CD4-positive, alpha-beta T cell treated with Interleukin-15 for 1 hour (primary cell): ENCODE measurements at places on chromosomes 11 and 22.
A peak's percentile ranks its signal among the peaks of the same experiment; 100 is the strongest.

- DNase-seq, result no peak
Measured at GRCh38 chr11:27596388-27596787, 89.8 kb upstream of the LIN7C start.

- no peak for DNase-seq
Measured at GRCh38 chr22:44199866-44200265, 19.1 kb downstream of the PARVG start.

DNA sequence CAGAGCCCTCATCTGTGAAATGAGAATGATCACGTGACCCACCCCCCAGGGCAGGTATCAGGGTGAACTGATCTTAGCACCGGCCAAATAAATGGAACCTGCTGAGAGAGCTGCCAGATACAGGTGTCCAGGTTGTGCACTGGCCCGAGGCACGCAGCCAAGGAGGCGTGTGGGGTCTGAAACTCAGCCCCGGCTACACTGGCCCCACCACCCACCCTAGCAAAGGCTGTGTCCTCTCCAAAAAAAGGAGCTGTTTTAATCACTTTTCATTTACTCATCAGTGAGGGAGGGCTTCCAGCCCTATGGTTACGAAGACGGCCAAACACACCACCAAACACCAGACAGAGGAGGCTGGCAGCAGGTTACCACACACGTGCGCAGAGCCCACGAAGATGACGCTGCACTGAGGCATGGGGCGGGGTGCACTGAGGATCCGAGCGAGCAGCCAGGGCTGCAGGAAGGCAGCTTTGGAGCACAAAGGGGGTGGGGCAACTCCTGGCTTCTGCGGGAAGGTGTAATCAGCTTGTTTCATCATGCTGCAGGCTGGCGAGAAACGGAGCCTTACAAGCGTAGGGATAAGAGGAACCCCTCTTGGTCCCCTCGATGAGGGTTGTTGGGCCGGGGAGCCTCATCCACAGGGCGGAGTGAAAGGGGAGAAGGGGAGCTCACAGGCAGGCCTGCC is 19.5 kb upstream of the SLC22A12 start:
- DNase-seq, result no peak

- peak; percentile 9 for DNase-seq
Measured at GRCh38 chr22:46147471-46148267, 2.7 kb upstream of the PPARA start.

GRCh38 chr22:41296826-41297667 is 4.3 kb upstream of the ZC3H7B start:
- no peak for DNase-seq

GRCh38 chr22:47604563-47604962 is 842.1 kb downstream of the TBC1D22A start:
- no peak for DNase-seq

- peak; percentile 41 for DNase-seq
Measured at GRCh38 chr22:30422481-30423300, 2.9 kb upstream of the MTFP1 start.

- DNase-seq, result no peak
Measured at GRCh38 chr22:47587361-47587760, 824.9 kb downstream of the TBC1D22A start.

DNA sequence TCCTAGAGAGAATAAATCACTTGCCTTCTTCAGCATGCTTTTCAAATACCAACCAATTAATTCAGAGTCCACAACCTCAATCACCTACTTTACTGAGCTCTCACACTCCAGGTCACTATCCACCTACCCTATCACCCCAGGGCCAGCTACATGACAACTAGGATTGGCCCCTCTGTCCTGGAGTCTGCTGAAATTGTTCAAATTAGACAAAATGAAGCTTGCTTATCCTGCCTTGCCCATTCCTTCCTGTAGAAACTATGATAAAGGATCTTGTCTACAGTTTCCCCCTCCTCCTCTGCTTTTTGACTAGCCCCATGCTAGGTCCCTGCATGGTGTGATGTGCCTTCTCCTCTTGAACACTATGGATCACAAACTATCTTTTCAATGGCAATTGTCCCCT is 94.5 kb downstream of the JRKL start:
- DNase-seq, result no peak

DNA sequence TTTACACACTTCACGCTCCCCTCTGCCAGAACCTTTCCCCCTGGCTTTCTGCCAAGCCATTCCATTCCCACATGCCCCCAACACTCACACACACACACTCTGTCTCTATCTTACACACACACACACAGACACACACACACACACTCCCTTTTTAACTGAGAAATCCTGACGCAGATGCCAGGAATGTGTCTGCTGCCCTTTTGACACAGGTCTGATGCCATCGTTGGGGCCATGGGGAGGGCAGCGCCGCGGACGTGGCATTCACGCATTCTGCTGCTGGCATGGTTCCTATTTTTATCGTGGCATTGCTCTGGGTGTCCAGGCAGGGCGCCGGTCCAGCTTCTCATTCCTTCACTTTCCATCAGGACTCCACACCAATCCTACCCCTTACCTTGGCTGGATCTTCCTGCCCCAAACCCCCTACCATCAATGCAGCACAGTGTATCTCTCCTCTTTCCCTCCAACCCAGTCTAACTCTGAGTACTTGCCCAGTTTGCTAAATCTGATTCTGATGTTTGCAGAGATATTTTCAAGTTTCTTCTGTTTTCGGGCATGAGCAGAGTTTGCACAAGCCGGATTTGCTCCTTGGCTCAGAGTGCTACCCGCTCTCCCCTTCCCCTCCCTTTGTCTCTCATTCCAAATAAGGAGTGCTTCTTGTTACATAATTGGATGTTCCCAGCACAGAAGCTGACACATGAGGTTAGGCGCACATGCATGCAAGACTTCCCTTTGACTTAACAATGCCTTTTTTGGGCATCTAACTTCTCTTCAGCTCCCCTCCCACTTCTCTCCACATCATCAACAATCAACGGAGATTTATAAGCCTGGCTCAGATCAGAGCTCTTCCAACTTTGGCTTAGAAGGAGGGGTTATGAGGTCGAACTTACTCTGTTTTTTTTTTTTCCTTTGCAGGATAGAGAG is 18.8 kb downstream of the SNX19 start:
- DNase-seq, result no peak

DNA sequence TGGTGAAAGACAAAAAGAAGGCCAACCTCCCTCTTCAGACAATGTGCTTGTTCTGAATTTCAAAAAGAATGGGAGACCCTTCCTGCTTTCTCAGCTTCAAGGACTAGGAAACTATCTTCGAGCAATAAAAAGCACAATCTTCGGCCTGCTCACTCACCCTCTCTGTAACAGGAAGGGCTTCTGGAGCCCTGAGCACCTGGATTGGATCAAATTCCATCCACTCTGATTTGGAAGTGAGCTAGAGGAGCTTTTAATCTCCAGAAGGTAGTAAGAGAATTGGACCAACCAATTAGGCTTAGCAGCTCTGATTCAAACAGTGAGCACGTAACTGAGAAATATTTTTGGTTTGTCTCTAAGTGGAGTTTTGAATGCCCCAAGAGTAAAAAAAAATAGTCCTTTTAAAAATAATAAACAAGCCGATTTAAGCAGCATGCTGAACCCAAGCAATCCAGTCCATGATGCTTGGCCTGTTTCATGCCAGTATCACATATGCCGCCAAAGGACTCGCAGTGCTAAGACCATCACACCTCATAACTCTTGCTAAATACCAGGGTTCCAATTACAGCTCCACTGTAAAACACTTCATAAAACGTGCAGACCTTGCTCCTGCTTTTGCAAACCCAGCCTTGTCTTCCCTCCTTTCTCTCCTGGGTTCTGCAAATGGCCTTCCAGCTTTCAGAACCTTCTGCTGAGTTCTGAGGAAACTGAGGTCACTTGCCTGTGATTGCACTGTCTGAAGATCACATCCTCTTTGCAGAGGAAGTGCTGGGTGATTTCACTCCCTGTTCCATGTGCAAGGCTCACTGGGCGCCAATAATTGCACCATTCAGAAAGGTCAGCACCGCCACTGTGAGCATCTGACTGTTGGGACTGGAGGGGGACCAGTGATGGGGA is 74.4 kb downstream of the SLC1A2 start:
- DNase-seq, result peak; percentile 45

DNA sequence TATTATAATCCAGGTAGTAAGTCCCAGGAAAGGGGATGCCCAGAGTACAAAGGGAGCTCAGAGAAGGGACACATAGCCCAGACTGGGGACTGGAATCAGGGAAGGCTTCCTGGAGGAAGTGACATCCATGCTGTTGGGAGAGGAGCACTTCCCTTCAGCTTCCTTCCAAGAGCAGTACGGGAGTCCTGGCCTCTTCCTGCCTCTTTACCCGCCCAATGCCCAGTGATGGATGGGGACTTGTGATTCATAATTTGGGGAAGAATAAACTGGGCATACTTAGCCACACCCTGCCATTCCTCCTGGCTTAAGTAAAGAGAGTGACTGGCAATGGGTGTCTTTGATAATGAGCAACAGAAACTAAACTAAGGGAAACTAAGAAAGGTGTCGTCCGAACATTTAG is 11.5 kb downstream of the C11orf91 start:
- no peak for DNase-seq

DNA sequence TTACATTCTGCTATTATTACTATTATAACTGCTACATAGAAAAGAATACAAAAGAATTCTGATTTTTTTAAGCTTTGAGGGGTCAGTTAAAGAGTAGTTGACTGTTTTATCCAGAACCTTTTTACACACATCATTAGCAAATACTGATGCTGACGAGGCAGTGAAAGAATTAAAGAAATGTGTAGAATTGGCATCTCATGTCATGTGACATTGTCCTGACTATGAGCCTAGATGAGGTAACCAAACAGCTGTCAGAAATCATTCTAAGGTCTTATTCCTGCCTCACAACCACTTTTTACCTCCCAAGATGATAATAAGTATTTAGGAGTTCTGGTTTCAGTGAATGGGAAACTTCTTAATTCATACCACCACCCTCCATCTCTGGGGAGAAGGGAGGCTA is 121.0 kb downstream of the SLC1A2 start:
- no peak for DNase-seq

DNA sequence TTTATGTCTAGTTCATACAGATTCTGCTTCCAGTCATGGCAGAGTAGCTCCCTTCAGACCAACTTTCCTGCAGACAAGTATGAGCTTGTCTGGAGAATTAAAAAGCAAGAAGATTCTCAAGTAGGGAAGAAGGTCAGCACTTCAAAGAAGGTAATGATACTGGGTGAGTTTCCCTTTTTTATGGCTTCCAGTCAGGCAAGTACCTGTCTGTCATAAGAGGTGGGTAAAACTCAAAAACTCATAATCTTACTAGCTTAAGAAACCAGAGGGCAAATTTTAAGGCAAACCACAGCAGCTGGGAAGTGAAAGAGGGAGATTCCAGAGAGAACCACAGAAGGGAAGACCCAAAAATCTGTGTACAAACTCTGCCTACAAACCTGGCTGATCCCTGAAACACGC is 54.2 kb downstream of the DENND5A start:
- no peak for DNase-seq

DNA sequence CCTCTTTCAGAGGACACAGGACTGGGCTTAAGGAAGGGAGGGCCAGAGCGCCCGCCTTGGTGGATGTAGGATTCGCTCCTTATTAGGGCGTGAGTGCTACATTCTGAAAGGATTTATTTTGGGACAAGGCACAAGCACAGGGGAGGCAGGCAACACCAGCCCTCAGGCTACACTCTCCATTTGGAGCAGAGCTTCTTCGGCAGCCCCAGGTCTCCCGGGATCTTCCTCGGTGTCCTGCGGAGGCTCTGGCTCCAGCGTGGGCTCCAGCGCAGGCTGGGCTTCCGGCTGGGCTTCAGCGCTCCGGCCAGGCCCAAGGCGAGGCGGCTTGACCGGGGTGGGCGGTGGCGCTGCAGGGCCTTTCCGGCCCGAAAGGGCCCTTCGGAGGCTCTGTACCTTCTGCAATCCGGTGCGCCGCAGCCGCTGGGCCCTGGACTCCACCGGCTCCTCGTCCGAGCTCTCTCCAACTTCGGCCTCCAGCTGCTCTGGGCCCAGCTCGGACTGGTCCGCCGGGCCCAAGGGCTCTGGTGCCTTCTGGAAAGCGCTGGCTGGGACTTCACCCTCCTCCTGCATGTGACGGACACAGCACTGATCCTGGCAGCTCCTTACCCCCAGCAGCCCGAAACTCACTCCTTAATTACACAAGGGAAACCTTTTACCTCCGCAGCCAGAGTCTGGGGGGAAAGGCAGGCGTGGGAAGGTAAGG is 1.1 kb downstream of the CAVIN3 start:
- DNase-seq, result no peak

GRCh38 chr11:117226388-117227385 is 5.2 kb downstream of the PCSK7 start:
- DNase-seq, result peak; percentile 67

DNA sequence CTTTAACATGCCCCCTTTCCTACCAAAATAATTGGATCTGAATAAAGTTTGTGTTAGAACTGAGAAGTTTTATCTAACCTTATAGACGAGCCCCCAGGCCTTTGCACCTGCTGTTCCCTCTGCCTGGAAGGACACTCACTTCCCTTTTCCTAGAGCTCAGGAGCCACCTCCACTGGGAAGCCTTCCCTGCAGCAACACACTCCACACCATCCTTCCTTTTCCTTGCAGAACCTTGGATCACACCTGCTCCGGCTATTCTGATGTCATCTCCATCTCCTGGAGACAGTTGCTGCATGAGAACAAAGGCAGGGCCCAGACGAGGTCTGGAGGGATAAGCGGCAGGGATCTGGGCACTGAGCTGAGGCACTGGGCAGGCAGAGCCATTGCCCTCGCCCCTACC is 22.6 kb upstream of the MYOD1 start:
- no peak for DNase-seq

DNA sequence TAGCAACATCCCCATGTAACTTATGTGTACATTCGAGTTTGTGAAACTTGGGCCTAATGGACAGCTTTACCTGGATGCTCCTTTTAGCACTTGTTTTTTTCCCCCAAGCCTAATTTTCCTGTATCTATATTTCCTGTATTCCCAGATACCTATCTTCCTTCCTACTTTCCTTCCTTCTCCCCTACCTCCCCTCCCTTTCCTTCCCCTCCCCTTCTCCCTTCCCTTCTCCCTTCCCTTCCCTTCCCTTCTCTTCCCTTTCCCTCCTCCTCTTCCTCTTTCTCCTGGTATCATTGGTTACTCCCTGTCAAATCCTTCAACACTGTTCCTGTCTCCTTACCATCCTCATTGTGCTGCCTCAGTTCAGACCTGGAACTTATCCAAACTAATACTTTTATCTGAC is 111.8 kb downstream of the HIPK3 start:
- DNase-seq, result no peak

GRCh38 chr11:2102883-2103213 is 36.3 kb downstream of the IGF2 start:
- no peak for DNase-seq

GRCh38 chr11:18785411-18785810 is 6.2 kb downstream of the PTPN5 start:
- no peak for DNase-seq
